ENCODE measurements at places on chromosomes 2 and 18. TPM values are rescaled to one million over a fixed set of nuclear protein-coding genes. Genes with fewer than 3 reads are reported as not detected.

DNA sequence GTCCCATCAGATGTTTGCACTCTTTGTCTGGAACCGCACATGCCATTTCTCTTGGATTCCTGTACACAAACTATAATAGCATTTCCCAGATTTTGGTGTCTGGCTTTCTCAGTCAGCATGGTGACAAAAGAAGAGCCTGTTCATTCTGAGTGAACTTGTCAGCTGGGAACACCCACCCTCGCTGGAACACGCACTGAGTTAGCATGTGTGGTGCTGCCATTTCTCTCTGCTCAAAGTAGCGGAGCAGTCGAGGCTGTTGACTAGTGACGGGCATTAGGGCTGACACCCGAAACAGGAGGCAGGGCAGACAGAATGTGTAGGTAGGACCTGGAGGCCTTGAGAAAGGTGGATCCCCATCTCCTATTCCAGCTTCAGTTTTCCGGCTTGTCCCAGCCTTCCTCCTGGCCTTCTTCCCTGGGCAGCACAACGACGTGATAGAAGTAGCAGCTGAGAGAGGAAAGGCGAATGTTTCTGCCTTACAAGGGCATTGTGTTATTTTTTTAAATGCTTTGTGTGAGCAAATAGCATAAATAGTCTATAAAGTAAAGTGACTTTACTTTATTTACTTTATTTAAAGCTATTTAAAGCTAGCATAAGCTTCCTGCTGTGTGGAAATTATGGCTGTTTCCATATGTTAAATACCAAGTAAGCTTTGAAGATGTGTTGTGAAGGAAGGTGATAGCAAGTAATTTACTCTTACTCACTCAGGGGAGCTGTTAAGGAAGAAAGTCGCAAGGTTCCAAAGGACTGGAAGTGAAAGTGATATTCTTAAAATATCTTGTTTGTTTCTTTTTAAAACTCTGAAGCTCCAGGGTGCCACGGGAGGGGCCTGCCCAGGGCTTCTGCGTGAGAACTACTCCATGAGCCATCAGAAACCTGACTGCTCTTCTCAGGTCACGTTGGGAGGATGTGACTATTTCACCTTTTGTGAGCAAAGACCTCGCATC, 272.6 kb downstream of the NEDD4L start:
- peak; percentile 72 for DNase-seq

DNA sequence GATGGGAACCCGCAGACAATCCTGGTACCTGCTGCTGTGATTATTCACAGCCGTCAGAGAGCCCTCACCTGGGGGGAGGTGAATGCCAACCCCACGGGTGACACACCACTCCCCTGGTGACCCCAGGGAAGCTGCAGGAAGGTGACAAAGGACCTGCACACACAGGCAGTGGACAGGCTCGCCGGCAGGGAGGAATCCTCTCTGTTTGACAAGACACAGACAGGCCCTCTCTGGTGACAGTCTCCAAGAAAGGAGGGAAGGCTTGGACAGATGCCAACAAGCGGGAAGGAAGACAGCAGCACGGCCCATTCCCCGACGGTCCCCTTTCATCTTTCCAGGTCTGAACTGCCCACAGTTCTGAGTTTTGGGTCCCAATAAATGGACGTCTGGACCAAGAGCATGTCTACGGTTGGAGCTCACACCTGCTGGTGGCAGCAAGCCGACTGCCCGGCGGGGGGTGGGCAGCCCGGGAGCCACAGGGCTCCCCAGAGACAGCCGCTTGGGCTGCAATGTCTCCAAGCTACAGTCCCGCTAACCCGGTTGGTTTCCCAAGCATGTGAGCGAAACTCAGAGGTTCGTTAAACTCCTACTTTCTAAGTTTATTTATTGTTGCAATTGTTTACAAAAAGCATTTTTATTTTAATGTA, 31.8 kb downstream of the HDAC4 start:
- DNase-seq: no peak

DNA sequence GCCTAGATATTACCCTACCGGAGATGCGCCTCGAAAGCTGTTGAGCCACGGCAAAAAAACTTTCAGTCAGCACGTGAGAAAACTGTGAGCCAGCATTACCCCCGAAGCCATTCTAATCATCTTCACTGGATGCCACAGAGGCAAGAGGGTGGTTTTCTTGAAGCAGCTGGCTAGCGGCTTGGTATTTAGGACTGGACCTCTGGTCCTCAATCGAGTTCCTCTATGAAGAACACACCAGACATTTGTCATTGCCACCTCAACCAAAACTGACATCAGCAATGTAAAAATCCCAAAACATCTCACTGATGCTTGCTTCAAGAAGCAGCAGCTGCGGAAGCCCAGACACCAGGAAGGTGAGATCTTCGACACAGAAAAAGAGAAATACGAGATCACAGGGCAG, 52.8 kb upstream of the SLC66A3 start:
- no peak for DNase-seq

GRCh38 chr2:216763396-216763795, 68.0 kb upstream of the IGFBP5 start:
- DNase-seq: no peak

DNA sequence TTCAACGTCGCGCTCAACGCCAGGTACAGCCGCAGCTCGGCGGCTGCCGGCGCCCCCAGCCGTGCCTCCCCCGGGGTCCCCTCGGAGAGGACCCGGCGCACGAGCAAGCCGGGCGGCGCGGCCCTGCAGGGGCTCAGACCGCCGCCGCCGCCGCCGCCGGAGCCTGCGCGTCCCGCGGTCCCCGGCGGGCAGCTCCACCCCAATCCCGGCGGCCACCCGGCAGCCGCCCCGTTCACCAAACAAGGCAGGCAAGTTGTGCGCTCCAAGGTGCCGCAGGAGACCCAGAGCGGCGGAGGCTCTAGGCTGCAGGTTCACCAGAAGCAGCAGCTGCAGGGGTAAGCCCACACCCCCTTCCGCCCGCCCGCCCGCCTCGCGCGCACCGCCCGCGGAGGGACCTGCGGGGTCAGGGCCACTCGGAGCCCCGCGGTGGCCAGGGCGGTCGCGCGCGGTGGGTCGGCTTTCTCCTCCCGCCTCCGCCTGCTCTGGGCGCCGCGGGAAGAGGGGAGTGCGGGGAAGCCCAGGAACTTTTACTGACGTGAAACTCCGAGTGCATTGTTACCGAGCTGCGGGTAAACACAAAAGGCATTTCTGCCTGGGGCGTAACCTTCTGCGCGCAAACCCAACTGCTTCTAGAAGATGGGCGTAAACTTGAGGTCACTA, 861 bp downstream of the LTBP1 start:
- DNase-seq: peak; percentile 30

- DNase-seq: no peak
These were observed 2.1 kb downstream of the TMEM198 start for GRCh38 chr2:219545943-219546352.

Gene MRPL33
- total RNA-seq: 60.5 TPM

Gene MBP
- total RNA-seq: 35.9 TPM
